T-cell (primary cell): ENCODE measurements at places on chromosomes 5 and 9. TPM values are rescaled to one million over a fixed set of nuclear protein-coding genes. Genes with fewer than 3 reads are reported as not detected.

GRCh38 chr9:73006986-73007385 lies 54.1 kb upstream of the ALDH1A1 start:
- no peak for DNase-seq

GRCh38 chr9:119963258-119963797 lies 594.1 kb upstream of the BRINP1 start:
- DNase-seq, result no peak

DNA sequence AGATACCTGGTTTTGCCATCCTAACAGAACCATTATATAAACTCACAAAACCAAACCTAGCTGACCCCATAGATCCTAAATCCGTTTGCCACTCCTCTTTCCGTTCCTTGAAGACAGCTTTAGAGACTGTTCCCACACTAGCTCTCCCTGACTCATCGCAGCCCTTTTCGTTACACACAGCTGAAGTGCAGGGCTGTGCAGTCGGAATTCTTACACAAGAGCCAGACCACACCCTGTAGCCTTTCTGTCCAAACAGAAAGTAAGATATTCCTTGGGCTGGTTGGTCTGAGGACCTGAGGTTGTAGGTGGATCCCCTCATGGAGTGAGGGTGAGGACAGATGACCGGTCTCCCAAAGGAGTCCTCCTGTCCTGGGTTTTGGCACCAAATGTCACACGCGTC lies 56.7 kb upstream of the NAA35 start:
- no peak for DNase-seq

The ADAMTS19 gene
- 0.18 TPM for total RNA-seq

The PCDHA10 gene
- total RNA-seq, result not detected

GRCh38 chr5:153866176-153866575 lies 172.5 kb downstream of the FAM114A2 start:
- no peak for DNase-seq

The EIF4E1B gene
- not detected for total RNA-seq

The CDH6 gene
- total RNA-seq, result 0.15 TPM

- DNase-seq, result no peak
These were observed 29.5 kb upstream of the MYORG start for GRCh38 chr9:34406219-34406618.

DNA sequence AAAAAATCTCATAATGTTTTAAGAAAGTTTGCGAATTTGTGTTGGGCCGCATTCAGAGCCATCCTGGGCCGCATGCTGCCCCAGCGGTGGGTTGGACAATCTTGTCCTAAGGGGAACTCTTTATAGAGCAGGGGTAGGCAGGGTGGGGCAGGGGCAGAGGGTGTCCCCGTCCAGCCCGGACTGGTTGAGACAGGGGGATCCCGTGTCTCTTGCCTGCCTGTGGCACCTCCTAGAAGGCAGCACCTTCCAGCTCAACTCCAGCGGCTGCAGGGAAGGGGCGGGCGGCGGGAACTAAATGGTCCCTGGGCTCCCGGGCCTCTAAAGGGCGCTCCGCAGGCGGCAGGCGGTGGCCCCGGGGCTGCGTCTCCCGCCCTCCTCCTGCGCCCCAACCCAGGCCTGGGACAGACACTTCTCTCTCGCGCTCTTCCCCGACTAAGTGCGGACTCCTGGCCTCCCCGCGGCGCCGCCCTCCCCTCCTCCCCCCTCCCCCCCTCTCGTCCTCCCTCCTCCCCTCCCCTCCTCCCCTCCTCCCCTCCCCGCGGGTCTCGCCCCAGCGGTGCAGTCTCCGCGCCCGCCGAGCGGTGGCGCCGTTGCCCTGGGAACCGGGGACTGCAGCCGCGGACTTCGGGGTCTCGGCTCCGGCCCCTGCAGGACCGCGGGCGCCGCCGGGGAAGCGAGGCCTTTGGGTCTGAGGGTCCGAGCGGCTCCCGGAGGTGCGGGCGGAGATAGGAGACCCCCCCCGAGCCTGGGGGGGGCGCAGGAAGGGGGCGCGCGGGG lies 132.6 kb downstream of the MRPL36 start:
- peak; percentile 48 for DNase-seq

- DNase-seq, result no peak
These were observed 85.8 kb downstream of the LPAR1 start for GRCh38 chr9:110952540-110952859.

DNA sequence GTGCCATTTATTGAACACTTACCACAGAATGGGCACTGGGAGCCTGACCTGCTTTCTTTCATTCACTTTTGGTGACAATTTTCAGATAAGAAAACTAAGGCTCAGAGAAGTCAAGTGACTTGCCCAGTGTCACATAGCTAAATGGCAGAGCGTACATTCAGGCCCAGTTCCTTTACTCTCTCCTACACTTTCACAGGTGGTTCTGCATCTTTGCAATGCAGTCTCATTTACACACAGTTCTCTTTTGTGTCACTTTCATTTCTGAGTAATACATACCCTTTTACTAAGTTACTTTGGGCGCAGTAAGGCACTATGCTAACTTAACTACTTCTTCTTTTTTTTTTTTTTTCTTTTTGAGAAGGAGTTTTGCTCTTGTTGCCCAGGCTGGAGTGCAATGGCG lies 8.3 kb downstream of the NFIL3 start:
- DNase-seq, result no peak

The PTGES gene
- total RNA-seq, result not detected

- no peak for DNase-seq
These were observed 762 bp upstream of the ST6GALNAC4 start for GRCh38 chr9:127917603-127918002.

The MTAP gene
- total RNA-seq, result 32.0 TPM

- DNase-seq, result no peak
These were observed 235.8 kb downstream of the YTHDC2 start for GRCh38 chr5:113749334-113749733.

GRCh38 chr5:43973318-43973717 lies 370.3 kb downstream of the NNT start:
- no peak for DNase-seq

The PTGS1 gene
- total RNA-seq, result 0.44 TPM

The TUSC1 gene
- 0.20 TPM for total RNA-seq

DNA sequence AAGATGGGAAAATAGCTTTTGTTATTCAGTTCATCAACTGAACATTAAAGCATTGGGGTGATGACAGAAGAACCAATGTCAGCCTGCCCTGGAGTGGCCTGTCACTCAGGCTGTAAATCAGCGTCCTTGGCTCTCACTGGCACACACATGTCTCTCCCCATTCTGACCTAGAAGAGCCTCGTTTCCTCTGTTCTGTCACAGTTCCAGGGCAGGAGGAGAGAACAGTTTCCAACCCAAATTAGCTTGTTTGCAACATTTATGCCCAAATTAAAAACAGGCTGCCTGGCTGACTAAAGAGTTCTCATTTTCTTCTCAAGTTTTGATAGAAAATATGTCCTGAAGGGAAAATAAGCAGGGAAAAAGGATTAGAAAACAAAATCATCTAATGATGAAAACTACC lies 520.1 kb downstream of the CHSY3 start:
- DNase-seq, result no peak

The RPS23 gene
- total RNA-seq, result 3,205 TPM

DNA sequence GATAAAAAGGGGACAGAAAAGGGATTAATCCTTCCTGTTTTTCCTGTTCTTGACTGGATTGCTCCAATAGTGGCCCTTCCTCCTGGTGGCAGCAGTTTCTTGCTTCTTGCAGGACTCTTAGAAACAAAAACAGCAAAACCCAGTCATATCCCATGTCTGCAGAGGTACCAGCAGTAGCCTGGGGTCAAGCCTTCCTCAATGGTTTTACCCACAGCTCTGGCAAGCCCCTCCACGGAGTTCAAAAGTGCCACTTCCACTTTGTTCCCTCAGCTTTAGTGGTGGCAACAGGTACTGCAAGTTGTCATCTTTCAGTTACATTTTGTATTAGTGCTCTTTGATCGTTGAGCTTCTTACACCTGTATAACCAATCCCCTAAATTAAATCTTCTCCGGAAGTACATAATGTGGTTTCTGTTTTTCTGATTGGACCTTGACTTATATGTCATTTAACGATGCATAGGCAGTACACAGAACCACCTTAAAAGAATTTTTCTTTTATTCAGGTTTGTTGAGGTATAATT lies 8.7 kb upstream of the RANBP6 start:
- DNase-seq, result no peak

- no peak for DNase-seq
These were observed 8.0 kb downstream of the STRBP start for GRCh38 chr9:123260340-123260739.

The DOCK2 gene
- 303 TPM for total RNA-seq

The DRD1 gene
- not detected for total RNA-seq

The OTP gene
- total RNA-seq, result not detected

DNA sequence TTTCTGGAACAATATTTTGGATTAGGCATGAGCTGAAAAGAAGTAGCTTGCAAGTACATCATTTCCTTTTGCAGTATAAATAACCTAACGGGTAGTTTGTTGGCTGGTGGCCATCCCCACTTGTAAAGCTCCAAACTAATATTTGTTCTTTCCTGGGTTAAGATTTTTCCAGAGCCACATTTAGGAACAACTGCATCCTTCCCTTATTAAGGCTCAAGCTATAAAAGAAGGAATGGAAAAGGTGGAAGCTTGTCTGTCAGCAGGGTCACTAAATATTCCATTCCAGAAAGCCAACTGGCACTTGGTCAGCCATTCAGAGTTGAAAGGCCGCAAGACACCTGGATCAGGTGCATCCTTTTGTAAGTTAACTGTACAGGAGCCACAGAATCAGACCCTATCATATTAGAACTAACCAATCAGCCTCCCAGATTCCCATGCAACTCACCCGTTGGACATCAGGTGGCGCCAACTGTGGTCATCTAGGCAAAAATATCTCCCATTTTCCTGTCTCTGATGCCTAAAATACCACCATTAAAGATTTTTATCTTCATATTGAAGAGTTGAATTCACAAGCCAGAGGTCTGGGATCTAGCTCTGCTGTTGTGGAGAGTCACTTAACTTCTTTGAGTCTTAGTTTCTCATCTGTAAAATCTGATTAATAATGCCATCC lies 82.9 kb downstream of the PTCD2 start:
- no peak for DNase-seq

GRCh38 chr9:109710830-109711229 lies 69.2 kb upstream of the PALM2AKAP2 start:
- DNase-seq, result no peak

DNA sequence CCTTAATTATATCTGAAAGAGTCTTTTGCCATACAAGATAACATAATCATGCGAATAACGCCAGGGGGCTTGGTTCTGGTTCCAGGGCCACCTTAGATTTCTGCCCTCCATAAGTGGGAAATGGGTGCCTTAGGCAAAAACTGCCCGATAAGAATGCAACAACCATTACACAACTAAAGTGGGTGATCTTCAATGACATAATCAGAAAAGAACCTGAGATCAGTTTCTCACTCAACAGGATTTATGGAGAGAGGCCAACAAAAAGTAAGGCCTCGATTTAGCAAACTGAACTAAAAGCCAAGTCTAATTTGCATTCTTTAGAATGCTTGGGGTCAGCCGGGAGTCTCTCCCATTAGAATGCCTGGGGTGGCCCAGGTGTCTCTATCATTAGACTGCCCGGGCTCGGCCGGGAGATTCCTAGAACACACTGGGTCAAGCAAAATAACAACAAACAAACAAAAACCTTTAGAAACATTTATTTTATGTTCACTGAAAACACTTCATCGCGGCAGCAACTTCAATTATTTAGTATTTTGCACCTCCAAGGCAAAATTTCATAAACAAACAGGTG lies 194.8 kb downstream of the AUH start:
- DNase-seq, result no peak

DNA sequence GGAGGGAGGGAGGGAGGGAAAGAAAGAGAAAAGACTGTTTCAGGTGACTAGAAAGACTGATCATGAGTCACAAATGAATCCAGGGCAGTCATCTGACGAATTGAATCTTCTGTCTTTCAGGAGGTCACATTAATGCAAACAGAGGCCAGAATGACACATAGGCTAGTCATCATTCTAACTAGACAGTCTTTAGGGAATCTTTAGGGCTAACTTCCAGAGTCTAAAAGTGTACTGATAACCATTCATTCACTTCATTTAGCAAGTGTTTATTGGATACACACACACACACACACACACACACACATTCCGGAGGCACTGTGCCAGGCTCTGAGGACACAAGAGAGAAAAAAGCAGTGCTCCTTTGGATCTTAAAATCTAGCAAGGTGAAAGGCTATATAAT lies 156.7 kb downstream of the EBF1 start:
- DNase-seq, result no peak

The KIF20A gene
- total RNA-seq, result 0.32 TPM
